ENCODE measurements at places on chromosomes 6 and 20.

- no peak for DNase-seq
Observed at GRCh38 chr6:108820006-108820405, 28.2 kb upstream of the ARMC2 start.

DNA sequence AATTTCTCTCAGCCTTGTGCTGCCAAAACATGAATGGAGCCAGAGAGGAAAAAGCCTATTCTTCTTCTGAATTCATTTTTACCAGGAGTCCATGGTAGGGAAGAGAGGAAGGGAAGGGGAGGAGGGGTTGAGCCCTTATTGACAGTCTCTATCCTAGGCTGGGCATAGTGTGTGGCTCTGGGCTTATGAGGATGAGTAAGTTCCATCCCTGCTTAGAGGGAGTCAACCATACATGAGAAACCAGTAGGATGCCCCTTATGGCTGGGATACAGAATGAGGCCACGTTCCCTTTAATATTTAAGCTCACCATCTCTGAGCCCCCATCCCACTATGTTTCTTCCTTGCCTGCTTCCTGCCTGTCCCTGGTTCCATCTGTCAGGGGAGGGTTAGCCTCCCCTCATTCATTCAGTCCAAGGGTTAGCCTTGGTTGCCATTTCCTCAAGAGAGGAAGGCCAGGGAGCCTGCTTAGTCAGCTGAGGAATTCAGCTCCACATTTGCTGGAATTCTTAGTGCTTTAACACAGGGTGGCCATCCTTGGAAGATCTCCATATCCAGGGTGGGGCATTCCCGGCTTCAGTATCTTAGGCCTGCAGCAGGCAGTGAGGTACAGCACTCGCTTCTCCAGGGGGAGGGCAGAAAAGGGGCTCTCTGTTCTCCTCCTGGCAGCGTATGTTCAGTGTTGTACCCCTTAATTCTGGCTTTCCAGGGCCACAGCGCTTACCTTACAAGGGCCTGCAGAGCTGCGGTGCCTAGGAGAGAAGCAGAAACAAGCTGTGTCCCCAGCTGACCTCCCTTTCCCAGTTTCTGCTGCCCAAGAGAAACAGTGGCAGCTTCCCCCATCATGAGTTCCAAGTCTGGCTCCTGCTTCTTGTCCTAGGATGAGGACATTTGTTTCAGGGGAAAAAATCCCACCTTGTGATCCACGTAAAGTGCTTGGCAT is 12.5 kb downstream of the SIRT5 start:
- DNase-seq = peak; percentile 7

- peak; percentile 77 for DNase-seq
Observed at GRCh38 chr6:36852481-36853147, 13.4 kb upstream of the CPNE5 start.

- DNase-seq = peak; percentile 83
Observed at GRCh38 chr20:25022680-25023079, 30.1 kb upstream of the APMAP start.

DNA sequence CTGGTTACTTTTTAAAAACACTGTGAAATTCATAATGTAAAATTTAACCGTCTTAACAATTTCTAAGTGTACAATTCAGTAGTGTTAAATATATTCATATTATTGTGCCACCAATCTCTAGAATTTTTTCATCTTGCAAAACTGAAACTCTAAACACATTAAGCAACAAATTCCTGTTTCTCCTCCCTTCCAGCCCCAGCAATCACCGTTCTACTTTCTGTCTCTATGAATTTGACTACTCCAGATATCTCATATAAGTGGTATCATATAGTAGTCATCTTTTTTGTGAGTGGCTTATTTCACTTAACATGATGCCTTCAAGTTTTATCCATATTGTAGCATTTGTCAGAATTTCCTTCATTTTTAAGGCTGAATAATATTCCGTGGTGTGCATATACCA is 44.7 kb downstream of the RSPH3 start:
- no peak for DNase-seq

DNA sequence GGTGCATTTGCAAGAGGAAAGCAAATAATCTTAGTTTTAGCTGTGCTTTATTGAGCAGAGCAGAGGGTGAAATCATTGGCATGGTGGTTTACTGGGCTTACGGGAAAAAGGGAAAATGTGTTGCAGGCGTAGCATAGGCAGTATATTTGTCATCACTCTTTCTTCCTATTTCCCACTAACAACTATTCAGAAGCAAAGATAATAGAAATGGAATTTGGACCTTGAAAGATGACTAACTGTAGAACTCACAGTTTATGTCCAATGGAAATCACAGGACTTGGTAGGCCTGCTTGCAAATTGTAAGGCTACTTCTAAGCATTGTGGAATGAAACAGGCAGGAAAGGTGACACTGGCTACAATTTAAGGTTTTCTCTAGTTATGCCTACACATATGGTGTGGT is 611.9 kb upstream of the MAN1A1 start:
- DNase-seq = peak; percentile 34

DNA sequence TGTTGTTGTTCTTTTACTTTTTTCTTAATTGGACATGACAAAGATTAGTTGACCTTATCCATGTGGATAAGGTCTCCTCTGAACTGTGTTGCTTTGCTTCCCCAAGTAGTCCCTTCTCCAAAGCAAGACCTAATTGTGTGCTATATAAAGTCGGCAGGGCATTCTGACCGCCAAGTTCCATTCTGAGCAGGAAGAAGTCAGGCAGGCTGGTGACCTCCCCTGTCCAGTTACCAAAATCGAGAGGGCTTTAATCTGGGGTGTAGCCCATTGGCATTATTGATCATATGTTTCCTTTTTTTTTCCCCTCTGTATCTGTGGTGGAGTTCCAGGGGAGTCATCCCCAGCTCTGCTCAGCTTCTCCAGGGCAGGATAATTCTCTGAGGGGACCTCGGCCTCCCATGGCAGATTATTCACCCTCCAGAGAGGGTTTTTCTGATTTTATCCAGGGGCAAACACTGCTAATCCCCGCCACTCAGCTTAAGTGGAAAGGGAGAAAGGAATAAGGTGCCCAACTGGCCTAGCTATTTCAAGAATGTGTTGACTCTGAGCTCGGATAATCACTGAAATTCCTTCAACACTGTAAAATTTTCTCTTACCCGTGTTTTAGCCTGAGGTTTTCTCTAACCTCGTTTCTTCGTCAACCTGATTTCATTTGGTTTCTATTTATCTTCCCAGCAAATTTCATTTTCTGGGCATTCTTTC is 71.8 kb upstream of the L3MBTL3 start:
- DNase-seq = no peak

- peak; percentile 91 for DNase-seq
Observed at GRCh38 chr6:140485740-140486449, 1111.4 kb upstream of the CITED2 start.

GRCh38 chr6:12827921-12828320 is 111.4 kb downstream of the PHACTR1 start:
- DNase-seq = no peak

- no peak for DNase-seq
Observed at GRCh38 chr6:154123155-154123956, 84.3 kb downstream of the OPRM1 start.

DNA sequence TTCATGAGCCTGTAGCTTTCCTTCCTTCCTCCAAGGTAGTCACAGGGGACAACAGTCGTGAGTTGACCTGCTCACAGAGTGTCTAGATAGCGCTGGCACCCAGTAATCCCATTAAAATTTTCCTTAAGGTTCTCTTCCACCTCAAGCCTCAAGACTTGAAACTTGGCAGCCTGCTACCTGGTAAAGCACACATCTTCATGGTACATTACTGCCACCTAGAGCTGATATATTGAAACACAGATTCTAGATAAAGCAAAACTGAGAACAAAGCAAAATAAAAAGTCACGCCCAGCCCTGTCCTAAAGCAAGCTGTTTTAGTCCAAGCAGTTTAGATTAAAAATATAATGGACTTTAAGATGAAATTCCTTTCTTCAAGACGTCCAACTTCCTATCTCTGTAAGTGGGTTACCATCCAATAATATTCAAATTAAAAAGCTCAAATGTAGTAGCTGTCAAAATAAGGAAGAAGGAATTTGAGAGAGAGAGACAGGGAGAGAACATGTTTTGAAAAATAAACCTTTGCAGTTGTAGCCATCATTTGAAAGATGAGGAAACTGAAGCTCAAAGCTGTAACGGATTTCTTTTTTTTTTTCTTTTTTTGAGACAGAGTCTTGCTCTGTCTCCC is 50.7 kb upstream of the CD83 start:
- peak; percentile 82 for DNase-seq

GRCh38 chr6:134510142-134510541 is 192.2 kb upstream of the SGK1 start:
- DNase-seq = no peak

- no peak for DNase-seq
Observed at GRCh38 chr6:120392941-120393340, 941.3 kb downstream of the TBC1D32 start.

GRCh38 chr20:49825521-49826033 is 12.9 kb downstream of the SLC9A8 start:
- no peak for DNase-seq

- no peak for DNase-seq
Observed at GRCh38 chr6:105573138-105573537, 170.3 kb upstream of the PREP start.

- no peak for DNase-seq
Observed at GRCh38 chr6:135318738-135319469, 137.8 kb downstream of the MYB start.

DNA sequence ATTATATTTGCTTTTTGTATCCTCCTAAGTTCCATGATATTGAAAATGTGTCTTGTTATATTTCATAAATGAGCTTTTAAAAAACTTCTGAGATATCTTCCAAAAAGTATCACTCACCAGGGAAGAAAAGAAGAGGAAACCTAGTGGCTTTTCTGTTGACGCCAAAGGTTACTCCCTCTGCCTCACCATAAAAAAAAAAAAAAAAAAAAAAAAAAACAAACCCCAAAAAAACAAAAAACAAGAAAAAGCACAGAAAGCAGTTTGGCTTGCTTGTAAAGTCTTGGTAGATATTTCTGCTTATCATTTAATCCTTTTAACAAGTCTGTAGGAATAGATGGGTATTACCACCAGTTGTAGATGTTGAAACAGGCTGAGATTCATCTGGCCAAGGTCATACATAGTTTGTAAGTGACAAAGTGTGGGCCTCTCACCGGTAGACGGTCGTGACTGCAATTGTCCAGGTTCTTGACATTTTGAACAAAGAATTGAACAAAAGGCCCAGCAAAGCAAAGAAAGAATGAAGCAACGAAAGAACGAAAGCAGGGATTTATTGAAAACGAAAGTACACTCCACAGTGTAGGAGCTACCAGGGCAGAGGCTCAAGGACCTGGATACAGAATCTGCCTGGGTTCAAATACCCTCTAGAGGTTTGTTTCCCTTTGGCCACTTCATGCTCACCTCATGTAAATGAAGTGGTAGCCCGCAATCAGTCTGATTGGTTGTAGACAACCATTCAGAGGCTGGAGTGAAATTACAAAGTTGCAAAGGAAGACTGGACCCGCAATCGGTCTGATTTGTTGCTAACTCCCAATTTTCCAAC is 11.6 kb upstream of the ELOVL5 start:
- DNase-seq = peak; percentile 18

DNA sequence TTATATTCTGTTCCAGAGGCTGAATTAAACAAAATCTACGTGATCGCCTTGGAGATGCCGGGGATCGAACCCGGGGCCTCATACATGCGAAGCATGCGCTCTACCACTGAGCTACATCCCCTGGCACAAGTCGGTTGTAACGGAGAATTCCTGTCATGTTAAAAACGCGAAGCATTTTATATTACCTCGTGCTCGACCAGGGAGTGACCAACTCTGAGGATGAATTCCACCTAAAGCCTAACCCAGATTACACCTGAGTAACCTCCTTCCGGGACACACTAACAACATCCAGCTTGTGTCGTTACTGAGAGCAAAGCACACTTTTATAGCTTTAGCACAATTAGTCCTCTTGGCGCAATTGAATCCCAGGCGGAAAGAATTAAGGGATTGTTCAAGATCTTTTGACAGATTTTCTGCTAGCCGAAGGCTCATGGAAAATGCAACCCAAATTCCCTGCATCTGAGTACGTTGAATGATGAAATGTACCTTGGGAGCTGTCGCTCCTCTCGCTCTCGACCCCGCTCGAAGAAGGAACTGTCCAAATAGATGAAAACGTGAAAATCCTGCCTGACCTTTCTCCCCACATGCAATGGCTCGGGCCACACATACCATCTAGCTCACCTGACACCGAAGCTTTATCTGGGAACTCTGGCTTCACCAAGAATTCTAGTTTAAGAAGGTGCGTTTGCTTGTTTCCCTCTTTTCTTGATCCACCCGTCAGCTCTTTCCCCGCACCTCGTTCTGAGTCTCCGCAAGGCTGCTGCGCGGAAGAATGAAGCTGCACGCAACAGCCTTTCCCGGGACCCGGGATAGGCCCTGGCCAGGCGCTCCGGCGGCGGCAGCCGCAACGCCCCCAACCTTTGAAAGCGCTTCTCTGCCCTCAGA is 148.3 kb downstream of the GPX5 start:
- peak; percentile 85 for DNase-seq

GRCh38 chr20:9053108-9053507 is 15.8 kb upstream of the PLCB4 start:
- DNase-seq = no peak

- peak; percentile 16 for DNase-seq
Observed at GRCh38 chr20:17655286-17655651, 26.8 kb downstream of the RRBP1 start.

- no peak for DNase-seq
Observed at GRCh38 chr6:39303425-39304153, 10.6 kb downstream of the KCNK17 start.

DNA sequence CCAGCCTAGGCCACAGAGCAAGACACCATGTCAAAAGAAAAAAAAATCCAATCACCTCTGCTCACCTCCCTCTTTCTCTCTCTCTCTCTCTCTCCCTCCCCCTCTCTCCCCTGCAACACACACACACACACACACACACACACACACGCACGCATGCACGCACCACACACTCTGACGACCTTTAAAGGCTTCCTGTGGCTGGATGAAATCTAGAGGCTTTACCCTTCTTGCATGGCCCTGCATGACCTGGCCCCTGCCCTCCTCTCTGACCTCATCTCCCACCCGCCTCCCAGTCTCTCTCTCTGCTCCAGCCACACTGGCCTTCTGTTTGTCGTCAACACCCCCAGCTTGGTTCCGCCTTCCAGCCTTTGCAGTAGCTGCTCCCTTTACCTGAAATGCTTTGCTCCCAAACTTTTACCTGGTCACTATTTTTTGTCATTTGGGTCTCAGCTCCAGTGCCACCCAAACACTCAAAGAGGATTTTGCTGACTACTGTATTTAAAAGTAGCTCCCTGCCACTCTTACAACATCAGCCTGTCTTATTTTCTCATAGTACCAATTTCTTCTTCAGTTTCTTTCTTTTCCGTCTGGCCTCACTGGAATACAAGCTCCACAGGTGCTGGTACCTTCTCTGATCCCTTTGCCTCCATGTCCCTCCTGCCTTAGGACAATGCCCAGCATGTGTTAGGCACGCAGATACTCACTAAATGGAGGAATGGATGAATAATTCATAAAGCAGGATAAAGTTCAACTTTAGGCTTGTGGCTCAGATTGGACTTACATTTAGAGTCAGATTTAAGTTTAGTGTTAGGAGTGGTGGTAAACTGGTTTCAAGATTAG is 4.3 kb upstream of the LTA start:
- DNase-seq = no peak

Data from kidney tubule cell (primary cell).